Panc1 (cell line): ENCODE measurements at places on chromosomes 7 and 10.

- DNase-seq, result no peak
These were observed 78.5 kb upstream of the LANCL2 start for GRCh38 chr7:55286666-55287065.

GRCh38 chr7:73880755-73881328, 19.9 kb downstream of the TMEM270 start:
- no peak for DNase-seq

- DNase-seq, result no peak
These were observed 11.6 kb upstream of the SVIL start for GRCh38 chr10:29646238-29646902.

DNA sequence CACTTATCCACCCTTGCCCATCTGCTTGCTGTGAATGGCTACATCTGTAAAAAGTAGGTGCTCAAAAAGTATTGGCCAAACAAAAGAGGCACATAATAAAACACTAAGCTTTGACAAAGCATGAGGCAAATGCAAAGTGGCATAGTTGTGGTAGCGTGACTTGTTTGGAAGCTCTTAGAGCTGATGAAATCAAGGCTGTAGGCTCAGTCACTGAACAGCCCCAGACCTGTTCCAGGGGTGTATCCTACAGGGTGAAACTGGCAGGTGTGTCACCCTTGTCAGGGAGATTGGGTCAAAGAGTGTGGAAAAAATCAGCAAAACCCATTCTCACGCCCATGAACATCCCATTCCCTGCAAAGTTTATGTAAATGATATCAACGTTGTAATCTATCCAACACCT, 427.4 kb downstream of the PLXNA4 start:
- DNase-seq, result no peak

DNA sequence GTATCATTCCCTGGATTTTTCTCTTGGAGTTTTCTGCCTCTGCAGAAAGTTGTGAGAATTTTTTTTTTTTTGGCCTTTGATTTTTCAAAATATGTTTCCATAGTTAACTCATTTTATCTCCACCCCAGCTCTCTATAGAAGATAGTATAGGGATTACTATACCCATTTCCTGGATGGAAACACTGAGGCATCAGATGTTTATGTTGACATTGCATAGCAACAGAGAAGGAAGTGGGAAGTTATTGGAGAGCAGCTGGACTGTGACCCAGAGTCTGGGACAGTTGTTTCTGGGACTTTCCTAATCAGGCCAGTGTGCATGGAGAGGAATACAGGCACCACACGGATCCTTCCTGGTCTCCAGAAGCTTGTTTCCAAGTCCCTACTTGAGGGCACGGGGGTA, 158.0 kb downstream of the CDH23 start:
- DNase-seq, result no peak

- DNase-seq, result no peak
These were observed 39.2 kb upstream of the SDHAF3 start for GRCh38 chr7:97078023-97078969.

DNA sequence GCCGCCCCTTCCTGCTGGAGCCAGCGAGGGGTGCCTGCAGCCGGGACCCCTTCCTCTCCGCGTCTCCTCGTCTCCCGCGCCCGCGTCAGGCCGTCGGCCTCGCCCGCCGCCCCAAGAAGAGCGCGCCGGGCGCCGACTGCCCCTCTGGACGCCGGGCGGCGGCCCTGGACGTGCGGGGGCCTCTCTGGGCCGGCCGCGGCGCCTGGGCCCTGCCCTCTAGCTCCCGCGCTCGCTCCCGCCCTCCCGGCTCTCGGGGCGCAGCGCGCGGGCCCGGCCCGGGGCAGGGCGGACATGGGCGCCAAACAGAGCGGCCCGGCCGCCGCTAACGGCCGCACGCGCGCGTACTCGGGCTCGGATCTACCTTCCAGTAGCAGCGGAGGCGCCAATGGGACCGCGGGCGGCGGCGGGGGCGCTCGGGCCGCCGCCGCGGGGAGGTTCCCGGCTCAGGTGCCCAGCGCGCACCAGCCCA, 704 bp downstream of the ZNRF2 start:
- DNase-seq, result no peak

- no peak for DNase-seq
These were observed 10.4 kb downstream of the STMP1 start for GRCh38 chr7:135672560-135673359.

GRCh38 chr7:74006451-74007241, 21.3 kb upstream of the ELN start:
- DNase-seq, result no peak

GRCh38 chr10:88062798-88063472, 199.5 kb downstream of the PTEN start:
- DNase-seq, result no peak
